ENCODE measurements at places on chromosomes 11 and 22. TPM values are rescaled to one million over a fixed set of nuclear protein-coding genes. Genes with fewer than 3 reads are reported as not detected.

GRCh38 chr11:88827018-88827676 lies 238.6 kb downstream of the GRM5 start:
- no peak overlapping the region for H3K4me3 ChIP-seq
- H3K4me1 ChIP-seq: no peaks in the 10 kb centered on the region
- H3K27ac ChIP-seq: no peak overlapping the region
- no peaks in the 10 kb centered on the region for H3K27me3 ChIP-seq

The CCDC157 gene
- 4.9 TPM for total RNA-seq

- no peaks in the 10 kb centered on the region for H3K27me3 ChIP-seq
- H3K4me1 ChIP-seq: no peaks in the 10 kb centered on the region
- H3K4me3 ChIP-seq: no peak overlapping the region
- DNase-seq: no peak
These were observed 120.8 kb upstream of the SLC5A12 start for GRCh38 chr11:26842478-26843282.

The ALDH3B2 gene
- not detected for total RNA-seq

The ESAM gene
- total RNA-seq: 0.16 TPM
